ENCODE measurements at places on chromosomes 1 and 21. TPM values are rescaled to one million over a fixed set of nuclear protein-coding genes. Genes with fewer than 3 reads are reported as not detected.

The EXO1 gene
- total RNA-seq, result 69.1 TPM

The APOBEC4 gene
- total RNA-seq, result not detected

The CD247 gene
- 158 TPM for total RNA-seq

GRCh38 chr21:29650523-29651022, 289.2 kb downstream of the GRIK1 start:
- no peak for DNase-seq

DNA sequence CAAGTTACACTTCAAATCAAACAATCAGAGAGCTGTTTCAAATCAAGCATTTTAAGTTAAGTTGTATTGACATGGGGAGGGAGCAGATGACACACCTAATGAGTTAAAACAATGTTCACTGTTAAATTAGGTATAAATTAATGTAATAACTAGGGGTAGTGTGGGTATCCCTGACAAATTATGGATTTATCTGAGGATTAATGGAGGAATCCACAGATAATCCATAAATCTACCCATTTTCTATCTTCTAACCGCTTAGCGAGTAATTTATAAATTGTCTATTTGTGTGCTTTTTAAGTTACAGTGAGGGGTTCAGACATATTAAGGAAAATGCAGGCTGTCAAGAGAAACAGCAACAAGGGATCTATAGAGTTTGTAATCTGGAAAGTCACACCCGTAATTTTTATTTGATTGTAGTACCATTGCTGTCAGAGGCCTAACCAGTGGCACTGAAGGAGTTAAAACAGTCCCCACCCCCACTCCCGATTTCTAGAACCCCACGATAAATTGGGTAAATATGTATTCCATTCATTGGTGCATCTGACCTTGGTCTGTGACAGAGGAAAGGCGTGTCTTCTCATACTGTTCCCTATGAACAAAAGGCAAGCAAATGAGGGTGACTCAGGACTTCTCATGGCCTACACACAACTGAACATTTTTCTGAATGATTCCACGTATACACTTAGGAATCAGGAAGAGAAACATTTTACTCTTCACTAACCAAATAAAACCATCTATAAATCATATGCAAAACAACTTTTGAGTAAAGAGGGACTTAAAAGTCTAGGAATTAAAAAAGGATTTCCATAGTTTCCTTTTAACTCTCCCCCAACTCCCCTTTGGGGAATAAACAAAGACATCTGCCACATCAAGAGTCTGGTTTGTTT, 7.4 kb downstream of the IRF2BP2 start:
- DNase-seq, result peak; percentile 25

DNA sequence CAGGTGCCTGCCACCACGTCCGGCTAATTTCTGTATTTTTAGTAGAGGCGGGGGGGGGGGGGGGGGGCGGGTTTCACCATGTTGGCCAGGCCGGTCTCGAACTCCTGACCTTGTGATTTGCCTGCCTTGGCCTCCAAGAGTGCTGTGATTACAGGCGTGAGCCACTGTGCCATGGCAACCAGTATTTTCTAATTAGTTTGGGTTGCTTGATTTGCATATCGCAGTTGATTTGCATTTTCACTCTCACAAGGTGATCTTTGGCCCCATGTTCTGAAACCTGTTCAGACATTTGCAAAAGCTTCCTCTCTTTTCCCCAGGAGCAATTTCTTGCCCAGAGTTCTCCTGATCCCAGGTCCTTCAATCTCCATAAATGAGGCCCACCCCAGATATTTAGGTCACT, 1.7 kb downstream of the TOR3A start:
- DNase-seq, result no peak

GRCh38 chr1:60388092-60388987, 314.8 kb upstream of the C1orf87 start:
- no peak for DNase-seq
